ENCODE measurements at places on chromosomes 2 and 18.
A peak's percentile ranks its signal among the peaks of the same experiment; 100 is the strongest.

DNA sequence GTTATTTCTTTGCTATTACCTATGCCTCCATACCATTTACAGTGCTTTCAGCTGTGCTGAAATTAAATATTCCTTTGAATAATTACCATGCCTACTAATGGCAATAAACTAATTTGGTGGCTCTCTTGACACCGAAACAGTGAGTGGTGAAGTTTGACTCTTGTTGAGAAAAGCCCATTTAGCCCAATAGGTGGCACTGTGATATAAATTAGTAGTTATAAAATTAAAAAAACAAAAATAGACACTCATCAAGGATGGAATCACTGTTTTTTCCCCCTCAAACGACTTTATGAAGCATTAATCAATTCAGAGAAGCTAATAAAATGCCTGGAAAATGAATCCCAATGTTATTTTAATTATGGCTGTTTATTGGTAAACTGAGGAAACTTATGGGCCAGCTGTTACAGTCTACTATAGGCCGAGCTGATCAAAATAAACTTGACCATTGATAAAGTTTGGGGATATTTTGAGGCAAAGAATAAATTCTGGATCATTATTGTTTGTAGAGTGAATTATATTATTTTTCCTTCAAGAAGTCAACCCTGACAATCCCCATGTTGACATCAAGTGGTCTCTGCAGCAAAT, 339.6 kb downstream of the TRIB2 start:
- no peak for DNase-seq

- no peak for DNase-seq
Measured at GRCh38 chr2:96116879-96117533, 635 bp upstream of the ADRA2B start.

DNA sequence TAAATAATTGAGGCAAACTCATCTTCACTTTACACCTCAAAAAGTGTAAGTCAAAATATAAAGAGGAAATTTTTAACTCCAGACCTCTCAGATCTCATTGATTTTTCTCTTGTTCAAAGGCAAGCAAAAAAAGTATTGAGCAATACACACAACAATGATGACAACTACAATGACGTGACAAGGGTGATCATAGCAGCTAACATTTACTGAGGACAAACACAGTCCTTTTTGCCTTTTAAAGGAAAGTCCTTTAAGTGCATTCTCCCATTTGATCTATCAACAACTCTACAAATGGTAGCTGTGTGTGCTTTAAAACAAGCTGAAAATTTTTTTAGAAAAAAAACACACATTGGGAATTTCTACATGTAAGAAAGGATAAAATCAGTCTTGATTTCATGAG, 123.5 kb upstream of the CTAGE1 start:
- no peak for DNase-seq

DNA sequence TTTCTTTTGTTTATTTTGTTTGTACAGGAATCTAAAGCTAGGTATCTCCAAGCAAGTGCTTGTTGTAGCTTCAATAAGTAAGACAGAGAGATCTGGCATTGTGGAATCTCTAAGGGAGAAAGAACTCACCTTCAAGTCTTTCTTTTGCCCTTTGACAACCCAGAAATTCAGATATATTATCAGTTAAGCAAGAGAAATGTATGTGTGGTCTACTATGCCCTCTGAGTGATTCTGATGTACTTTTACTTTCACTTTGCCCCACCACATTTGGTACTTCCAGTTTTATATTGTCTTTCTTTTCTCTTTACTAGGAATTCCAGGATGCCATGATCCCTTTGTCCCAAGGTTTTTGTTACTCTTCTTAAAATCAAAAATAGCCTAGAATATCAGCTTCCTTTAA, 259.6 kb upstream of the PIK3C3 start:
- no peak for DNase-seq

GRCh38 chr2:24159708-24160107, 15.1 kb upstream of the FAM228A start:
- DNase-seq = no peak

DNA sequence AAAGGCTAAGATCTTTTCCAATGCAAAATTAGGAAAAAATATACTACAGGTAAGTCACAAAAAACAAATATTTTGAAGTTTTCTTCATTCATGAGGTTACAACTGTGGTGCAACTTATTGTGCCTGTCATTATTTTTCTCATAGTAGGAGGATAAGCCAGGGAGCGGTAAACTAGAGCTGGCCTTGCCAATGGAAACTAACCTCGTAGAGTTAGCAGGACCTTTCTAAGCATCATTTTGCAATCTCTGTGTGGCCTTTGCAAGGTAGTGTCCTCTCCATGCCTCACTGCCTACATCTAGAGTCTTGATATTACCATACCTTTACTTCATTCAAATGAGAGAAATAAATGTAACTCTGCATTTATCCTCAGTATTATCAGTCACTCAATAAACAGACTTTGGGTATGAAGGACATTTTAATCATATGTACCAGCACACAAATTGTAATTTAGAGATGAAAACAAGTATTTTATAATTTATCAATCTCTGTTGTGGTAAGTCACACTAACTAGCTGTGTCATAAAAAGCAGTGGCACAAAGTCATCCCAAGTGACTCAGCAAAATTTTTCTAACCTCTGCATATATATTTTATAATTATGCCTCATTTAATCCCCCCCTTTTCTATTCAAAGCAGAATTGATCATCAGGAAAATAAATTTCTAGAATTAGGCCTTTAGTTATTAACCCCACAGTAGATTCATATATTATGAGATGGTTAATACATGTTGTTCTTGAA, 47.0 kb downstream of the LANCL1 start:
- no peak for DNase-seq

- DNase-seq = no peak
Measured at GRCh38 chr2:233821709-233822100, 32.6 kb downstream of the HJURP start.

DNA sequence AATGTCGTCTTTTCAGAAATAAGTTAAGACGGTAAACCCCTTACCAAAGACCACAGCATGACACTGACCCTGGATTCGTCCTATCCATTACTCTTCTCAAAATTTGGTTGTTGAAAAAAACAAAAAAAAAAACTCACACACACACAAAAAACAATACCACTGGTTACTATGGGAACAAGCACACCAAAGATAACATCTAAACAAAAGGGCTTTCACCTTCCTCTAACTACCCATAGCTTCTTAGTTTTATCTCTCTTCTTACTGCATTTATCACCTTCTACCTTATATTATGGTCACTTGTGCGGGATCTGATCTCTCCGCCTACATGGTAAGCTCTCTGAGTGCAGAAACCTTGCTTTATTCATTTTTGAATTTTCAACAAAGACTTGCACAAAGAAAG, 192.7 kb downstream of the STK39 start:
- peak; percentile 4 for DNase-seq

DNA sequence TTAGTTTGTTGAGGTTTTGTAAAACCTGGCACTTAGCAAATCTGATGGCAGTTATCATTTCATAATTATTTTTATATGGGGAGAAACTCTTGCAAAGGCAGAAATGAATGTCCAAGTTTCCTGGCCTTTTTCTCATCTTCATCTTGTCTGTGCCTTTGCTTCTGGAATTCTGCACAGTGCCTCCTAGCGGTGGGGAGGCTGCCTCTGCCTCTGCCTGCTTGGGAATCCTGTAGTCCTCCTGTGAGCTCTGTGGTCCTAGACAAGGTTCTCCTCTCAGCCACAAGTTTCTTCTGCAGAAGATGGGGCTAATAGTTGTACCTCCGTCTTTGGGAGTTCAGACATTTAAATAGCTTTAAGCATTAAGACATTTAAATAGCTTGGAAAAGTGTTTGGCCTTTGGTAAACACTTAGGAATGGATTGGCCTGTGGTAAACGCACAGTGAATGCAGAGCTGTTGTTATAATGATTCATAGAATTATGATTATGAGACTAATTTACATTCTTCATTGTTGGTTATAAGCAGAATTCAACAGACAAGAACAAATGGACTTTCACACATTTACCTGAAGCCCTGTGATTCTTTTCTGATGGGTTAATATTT, 101.2 kb downstream of the ZNF236 start:
- DNase-seq = no peak

GRCh38 chr2:207133820-207134519, 31.8 kb downstream of the KLF7 start:
- DNase-seq = no peak

- no peak for DNase-seq
Measured at GRCh38 chr18:53411511-53411910, 813.0 kb downstream of the MBD2 start.

- no peak for DNase-seq
Measured at GRCh38 chr2:174395969-174396630, 570 bp downstream of the SCRN3 start.

DNA sequence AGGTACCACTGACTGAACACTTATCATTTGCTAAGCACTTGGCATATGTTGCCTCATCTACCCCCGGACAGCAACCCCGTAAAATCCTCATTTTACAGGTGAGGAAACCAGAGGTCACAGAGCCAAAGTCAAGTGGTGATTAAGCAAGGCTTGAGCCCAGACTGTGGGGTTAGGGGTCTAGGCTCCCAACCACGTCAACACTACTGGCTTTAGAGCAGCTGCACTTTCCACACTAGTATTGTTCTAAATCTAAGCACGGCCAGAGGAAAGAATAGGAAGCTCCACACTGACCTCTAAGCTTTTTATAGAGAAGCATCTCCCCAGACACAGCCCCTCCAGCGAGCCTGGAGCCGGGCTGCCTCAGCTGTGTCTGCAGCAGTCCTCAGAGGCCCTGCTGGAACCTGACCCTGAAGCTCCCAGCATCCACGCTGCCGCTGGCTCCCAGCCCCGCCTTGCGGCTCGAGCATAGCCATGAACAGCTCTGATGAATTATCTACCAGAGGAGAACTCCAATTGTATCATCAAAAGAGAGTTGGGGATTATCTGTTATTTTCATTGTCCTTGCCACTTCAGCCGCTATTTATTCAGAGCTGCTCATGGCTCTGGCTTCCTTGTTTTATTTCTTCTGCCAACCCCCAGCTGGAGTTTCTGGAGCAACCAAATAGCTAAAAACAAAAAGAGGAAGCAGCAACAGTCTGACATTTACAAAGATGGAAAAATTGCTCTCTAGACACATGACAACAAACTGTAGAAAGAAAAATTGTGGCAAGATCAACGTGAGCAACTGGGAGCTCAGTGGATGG, 62.2 kb upstream of the RTN4 start:
- peak; percentile 42 for DNase-seq

GRCh38 chr2:37377187-37377532, 32.7 kb downstream of the QPCT start:
- DNase-seq = no peak

DNA sequence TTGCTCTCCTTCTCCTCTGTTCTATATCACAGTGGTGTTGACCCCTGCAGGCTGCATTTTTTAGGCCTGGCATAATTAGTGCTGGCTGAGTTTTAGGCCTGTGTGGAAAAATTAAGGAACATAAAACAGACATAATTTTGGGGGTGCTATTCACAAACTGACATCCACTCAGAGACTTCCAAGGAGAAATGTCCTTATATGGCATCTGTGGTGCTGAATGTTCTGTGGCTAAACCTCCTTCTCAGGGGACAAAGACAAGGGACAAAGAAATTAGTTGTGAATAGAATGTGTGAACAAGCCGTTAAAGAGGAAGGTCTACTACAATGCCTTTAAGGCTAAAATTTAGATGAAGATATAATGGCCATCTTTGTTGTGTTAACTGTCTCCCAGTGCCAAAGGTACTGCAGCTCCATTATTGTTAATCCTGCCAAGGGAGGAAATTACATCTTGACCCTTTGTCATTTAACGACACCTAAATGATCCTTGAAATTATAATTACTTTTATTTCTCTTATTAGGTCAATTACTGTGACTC, 870.0 kb upstream of the CHAC2 start:
- no peak for DNase-seq

DNA sequence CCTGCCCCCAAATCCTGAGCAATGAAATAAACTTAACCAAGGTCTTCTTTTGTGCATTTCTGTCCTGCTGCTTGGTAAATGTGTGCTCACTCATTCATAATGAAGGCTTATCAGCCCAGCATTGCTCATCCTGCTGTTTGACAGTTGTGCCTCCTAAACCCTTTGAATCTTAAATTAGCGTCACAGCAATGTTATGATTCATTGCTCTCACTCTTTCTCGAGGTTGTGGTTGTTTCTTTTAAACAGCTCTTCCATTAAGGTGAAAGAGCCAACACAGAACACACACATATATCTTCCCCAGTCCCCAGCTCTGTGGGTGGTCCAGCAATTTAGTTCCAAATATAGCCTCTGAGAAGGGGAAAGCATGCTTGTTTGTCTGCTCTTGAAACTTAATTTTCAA, 84.0 kb downstream of the EVA1A start:
- no peak for DNase-seq

DNA sequence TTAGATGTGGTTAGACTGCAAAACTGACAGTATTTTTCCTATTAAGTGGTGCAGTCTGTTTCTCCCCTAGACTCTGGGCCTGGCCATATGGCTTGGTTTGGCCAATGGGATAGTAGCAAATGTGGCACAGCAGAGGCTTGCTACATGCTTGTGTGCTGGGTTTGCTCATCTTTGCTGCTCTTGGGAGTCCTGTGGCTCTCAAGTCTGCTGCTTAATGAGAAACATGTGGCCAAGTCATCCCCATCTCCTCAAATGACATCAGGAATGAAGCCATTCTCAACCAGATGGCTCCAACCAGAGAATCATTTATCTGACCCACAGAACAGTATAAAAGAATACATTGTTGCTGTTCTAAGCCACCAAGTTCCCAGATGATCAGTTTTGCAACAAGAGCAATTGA, 57.1 kb upstream of the PAX3 start:
- no peak for DNase-seq

GRCh38 chr2:31429759-31430438, 15.4 kb upstream of the XDH start:
- no peak for DNase-seq

DNA sequence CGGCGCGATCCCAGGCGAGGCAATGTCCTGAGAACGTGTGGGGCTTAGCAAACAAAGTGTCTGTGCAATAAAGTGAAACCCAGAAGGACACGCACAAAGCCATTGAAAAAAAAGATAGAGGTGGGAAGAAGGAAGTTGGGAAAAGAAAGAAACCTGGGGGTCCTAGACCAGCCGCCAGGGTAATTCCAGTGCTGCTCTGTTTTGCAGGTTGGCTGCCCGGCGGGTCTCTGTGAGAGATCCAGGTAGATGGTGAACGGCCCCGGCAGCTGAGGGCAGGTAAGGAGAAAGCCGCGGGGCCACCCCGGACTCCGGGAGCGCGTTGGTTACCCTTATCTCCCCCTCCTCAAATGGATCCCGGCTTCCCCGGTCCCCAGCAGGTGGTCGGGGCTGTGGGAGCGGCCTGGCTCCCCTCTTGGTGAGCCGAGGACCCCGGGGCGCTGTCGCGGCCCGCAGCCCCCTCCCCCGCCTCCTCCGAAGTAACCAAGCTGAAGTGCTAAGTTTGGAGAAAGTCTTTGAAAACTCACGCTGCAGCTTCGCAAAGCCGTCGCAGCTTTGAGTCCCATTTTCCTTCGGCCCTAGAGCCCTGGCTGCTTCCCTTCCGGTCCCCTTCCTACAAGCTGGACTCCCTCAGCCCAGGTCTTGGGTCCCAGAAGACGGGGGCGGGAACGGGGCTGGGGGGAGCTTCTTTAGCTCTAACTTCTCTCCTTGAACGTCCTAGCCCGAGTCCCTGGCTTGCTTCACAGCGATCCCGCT, 588 bp downstream of the OTX1 start:
- DNase-seq = no peak

Measured in DMS153 (cell line).